ENCODE measurements at places on chromosomes 5 and 9. TPM values are rescaled to one million over a fixed set of nuclear protein-coding genes. Genes with fewer than 3 reads are reported as not detected.

Gene EQTN
- total RNA-seq = not detected

Gene NINJ1
- 30.5 TPM for total RNA-seq

Gene HRH2
- total RNA-seq = not detected

GRCh38 chr5:59299006-59299405 is 594.5 kb downstream of the PDE4D start:
- no peaks in the 10 kb centered on the region for H3K27me3 ChIP-seq
- H3K27ac ChIP-seq = no peak overlapping the region
- no peaks in the 10 kb centered on the region for H3K4me1 ChIP-seq
- H3K36me3 ChIP-seq = no peaks in the 10 kb centered on the region

DNA sequence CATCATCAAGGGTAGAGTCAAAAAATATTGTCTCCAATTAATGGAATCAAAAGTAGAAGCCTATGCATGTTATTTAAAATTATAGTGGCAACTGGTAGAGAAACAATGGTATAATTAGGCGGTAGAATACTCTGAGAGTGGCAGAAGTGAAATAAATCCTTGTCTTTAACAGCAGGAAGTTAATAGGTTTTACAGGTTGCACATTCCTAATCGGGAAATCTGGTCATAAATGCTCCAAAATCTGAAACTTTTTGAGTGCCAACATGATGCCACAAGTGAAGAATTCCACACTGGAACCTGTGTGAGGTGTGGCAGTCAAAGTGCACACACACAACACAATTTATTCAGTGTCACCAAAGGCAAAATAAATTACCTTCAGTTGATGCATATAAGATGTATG is 433.4 kb downstream of the TAF11L14 start:
- H3K27me3 ChIP-seq = no peaks in the 10 kb centered on the region
- no peaks in the 10 kb centered on the region for H3K4me1 ChIP-seq
- H3K36me3 ChIP-seq = no peaks in the 10 kb centered on the region
- no peak overlapping the region for H3K4me3 ChIP-seq
- DNase-seq = no peak

GRCh38 chr5:16007750-16008415 is 171.7 kb downstream of the MARCHF11 start:
- DNase-seq = no peak
- H3K4me1 ChIP-seq = no peaks in the 10 kb centered on the region
- H3K4me3 ChIP-seq = no peak overlapping the region
- no peaks in the 10 kb centered on the region for H3K27me3 ChIP-seq
- H3K36me3 ChIP-seq = no peaks in the 10 kb centered on the region

DNA sequence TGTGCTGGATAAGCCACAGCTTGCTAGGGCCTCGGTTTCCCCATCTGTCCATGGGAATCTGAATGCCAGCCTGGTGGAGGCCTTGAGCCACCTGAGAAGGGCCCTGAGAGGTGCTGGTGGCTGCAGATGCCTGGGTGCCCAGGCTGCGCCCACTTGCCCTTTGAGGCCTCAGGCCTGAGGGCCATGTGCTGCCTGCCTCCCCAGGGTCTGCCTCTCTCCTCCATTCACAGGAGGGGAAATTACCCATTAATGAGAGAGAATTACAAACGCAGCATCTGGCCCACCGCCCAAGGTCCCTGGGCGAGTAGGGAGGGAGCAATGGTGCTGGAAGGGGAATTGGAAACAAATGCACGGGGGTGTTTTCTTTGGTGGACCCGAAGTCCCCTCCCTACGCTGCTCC is 59.6 kb downstream of the BARX1 start:
- H3K27me3 ChIP-seq = no peaks in the 10 kb centered on the region
- DNase-seq = no peak
- no peaks in the 10 kb centered on the region for H3K36me3 ChIP-seq
- no peak overlapping the region for H3K4me3 ChIP-seq
- H3K4me1 ChIP-seq = no peaks in the 10 kb centered on the region

Measured in PC-3 (cell line).